SK-N-SH treated with all-trans-retinoic acid at 6 μM for 48 hours (cell line): ENCODE measurements at places on chromosomes 2 and 18.
A peak's percentile ranks its signal among the peaks of the same experiment; 100 is the strongest.

GRCh38 chr2:66508484-66509071 is 73.7 kb downstream of the MEIS1 start:
- ATAC-seq = peak; percentile 47

DNA sequence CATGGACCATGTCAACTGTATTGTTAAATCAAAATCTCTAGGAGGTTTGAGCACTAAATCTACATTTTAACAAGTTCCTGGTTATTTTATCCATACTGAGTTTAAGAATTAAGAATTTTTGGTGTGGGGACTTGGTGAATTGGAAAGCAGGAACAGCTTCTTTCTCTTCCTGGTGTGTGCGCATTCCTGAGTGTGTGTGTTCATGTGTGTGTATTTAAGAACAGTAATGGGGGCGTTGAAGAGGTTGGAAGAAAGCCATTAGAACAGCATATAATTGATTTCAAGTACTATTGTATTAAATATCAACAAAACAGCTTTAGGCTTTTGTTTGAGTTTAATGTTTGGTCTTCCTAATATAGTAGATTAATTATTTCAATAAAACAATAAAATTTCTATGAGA is 801.3 kb upstream of the ID2 start:
- no peak for ATAC-seq

DNA sequence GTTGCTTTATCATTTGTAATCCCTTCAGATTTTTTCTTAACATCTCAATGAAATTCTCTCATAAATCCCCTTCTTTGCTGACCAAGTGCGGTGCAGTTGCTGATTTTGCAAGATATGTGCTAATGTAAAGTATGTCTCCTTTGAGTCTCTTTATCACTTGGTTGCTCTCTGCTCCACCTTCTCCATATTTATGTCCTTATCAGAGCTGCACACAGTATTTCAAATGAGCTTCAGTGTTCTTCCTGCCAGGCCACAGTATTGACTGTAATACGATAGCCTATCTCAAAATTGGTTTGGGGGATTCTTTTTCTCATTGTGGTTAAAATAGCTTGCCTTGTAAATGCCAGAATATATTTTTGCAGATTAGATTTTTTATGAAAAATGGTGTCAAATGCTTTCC is 32.2 kb downstream of the MAIP1 start:
- no peak for ATAC-seq

GRCh38 chr2:212409560-212409959 is 129.0 kb downstream of the ERBB4 start:
- no peak for ATAC-seq

GRCh38 chr2:126655500-126656430 is at the start of gene GYPC:
Gene GYPC (plus strand): TSS chr2:126656158. CDS start chr2:126656264, 106 bp downstream.
- ATAC-seq = no peak

- ATAC-seq = no peak
Observed at GRCh38 chr2:160610041-160610440, 116.4 kb upstream of the RBMS1 start.

DNA sequence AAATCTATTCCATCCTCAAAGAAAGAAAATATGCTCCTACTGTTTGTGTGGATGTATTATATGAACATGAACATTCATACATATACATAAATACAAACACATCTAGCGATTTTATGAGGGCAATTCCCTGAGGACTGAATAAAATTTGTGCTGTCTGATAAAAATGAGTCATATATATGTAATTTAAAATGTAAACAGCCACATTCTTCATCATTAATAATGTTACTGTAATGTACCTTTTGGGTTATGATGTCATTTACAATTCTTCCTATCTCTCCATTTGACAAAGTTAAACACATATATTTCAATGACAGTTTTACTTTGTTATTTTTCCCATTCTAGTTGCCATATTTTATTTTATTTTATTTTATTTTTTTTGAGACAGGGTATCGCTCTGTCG is 91.3 kb upstream of the ZFP36L2 start:
- ATAC-seq = no peak

DNA sequence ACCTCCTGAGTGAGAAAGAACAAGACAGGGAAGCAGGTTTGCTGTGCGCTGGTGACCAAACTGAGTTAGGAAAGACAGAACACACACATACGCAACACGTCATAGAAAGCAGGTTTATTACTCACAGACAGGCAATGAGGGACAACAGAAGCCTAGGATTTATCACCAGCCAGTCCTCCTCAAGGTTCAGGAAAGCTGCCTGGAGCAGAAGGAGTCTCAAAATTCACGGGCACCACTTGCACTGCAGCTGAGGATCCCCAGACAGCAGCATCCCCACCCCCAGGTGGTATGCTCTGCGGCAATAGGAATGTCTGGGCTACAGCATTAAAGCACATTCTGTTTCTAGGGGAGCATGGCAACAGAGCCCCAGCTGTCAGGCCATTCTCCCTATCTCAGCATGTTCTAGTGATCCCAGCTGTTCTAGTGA is 284.4 kb upstream of the RGPD4 start:
- no peak for ATAC-seq

- peak; percentile 56 for ATAC-seq
Observed at GRCh38 chr2:67453310-67453709, 56.2 kb downstream of the ETAA1 start.

DNA sequence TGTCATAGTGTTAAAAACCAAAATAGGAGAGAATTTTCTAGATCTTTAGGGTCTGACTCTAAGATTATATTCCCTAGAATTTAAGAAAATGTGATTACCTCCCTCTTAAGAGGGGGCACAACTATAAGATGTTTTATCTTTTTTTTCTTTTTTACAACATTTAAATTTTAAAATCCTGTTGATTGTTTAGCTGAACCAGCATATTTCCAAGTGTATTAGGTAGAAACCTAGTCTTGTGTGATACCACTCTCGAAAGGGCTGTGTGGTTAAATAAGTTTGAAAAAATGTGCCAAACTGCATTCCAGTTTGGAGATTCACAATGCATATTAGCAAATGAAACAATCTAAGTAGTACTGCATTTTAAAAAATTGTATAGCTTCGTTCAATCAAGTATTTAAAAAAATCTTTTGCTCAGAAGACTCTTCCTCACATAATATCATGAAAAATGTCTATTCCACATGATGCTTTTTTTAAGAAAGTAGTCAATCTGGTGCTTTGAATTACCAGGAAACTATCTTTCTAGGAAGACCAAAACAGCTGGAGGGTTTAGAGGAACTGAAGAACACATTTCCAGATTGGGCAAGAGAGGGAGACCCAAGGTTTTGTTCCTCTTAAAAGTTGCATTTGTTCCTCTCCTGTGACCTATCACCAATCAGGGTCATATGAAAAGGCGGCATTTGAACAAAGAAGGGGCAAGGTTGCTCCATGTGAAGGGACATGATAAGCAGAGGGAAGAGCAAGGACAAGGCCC is 98.8 kb downstream of the DPP4 start:
- no peak for ATAC-seq

GRCh38 chr2:124559236-124559635 is 534.1 kb downstream of the CNTNAP5 start:
- no peak for ATAC-seq

- no peak for ATAC-seq
Observed at GRCh38 chr2:18426174-18426573, 134.3 kb downstream of the RDH14 start.

DNA sequence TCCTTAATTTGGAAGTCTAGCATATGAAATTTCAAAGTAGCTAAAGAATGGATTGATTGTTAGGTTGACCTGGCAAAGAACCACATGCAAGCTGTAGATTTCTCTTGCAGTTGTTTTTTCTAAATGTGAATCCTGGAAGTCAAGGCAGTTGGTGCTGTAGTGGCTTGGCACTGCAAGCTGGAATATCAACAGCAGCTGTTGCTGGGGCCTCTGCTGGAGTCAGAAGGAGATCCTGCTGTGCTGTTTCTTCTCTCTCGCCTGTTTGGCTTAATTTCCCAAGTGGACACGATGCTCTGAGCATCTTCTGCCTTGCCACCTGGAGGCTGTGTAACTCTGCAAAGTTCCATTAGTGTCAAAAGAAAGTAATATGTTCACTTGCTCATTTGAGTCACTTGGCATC is 12.6 kb downstream of the PIK3C3 start:
- peak; percentile 80 for ATAC-seq

DNA sequence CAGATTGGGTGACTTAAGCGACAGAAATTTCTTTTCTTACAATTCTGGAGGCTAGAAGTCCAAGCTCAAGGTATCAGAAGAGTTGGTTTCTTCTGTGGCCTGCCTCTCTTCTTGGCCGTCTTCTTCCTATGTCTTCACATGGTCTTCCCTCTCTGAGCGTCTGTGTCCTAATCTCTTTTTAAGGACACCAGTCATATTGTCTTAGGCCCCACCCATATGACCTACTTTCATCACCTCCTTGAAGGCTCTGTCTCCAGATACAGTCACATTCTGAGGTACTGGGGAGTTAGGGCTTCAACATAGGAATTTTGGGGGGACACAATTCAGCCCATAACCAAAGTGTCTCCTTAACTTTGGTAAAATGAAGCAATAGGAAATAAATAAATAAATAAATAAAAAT is 110.9 kb upstream of the EPC2 start:
- ATAC-seq = no peak

DNA sequence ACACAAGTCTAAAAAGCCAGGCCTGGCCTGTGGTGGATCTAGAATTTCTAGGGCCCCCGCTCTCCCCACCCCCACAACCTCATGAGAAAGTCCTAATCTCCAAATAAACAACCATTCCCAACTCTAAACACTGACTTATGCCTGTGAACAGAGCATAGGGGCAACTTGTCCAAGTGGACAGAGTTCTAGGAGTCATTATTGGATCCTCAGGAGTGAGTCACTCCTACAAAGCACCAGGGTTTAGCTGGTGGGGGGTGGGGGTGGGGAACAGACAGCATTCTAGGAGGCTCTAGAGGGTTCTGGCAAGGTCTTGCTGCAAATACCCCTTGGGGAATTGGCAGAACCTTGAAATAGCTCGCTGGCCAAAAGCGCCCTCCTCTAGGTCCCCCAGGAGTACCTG is 83.3 kb downstream of the ZCCHC2 start:
- no peak for ATAC-seq

DNA sequence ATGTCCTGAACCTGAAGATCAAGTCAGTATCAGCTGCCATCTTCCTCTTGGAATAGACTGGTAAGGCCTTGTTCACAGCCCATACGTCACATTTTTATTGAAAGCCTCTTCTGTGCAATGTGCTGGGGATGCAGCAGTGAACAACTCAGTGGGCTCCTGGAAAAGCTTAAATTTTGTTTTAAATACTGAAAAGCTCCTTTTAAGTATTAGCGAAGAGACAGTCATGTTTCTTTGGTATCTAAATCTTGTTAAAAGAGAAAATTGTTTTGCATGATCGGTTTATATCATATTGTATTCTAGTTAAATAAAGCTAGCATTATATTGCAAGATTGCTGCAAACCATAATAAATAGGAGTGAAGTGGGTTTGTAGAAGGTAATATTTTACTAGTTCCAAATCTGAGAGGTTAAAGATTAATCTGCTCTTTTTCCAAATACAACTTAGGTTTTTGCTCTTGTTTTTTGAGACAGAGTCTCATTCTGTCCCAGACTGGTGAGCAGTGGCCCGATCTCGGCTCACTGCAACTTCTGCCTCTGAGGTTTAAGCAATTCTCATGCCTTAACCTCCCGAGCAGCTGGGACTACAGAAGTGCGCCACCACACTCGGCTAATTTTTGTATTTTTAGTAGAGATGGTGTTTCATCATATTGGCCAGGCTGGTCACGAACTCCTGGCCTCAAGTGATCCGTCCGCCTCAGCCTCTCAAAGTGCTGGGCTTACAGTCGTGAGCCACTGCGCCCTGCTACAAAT is 1.6 kb upstream of the RMDN2 start:
- ATAC-seq = no peak

- ATAC-seq = peak; percentile 88
Observed at GRCh38 chr2:228318218-228318617, 136.7 kb upstream of the SPHKAP start.

DNA sequence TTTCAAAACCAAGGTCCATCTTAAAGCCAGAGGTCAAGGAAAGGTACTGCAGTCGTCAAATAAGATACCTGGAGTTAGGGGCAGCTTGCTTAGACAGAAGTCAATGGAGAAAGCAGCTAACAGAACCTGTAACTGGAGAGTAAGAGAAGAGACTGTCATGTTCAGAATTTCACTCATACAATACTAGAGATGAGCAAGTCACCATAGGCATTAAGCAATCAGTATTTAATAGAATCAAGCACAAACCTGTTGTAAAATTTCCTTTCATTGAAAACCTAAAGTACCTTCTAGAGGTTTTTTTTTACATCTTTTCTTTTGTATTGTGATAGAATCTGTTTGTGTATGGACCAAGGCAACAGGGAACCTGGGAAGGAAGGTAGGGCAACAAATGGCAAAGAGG is 183.4 kb upstream of the ERBB4 start:
- ATAC-seq = no peak

- no peak for ATAC-seq
Observed at GRCh38 chr18:27400001-27400400, 214.9 kb upstream of the CHST9 start.

GRCh38 chr2:231161877-231162329 is 36.5 kb upstream of the ARMC9 start:
- peak; percentile 94 for ATAC-seq

GRCh38 chr2:66481100-66481549 is 46.2 kb downstream of the MEIS1 start:
- peak; percentile 55 for ATAC-seq

GRCh38 chr2:176449852-176450251 is 180.6 kb downstream of the MTX2 start:
- ATAC-seq = no peak

DNA sequence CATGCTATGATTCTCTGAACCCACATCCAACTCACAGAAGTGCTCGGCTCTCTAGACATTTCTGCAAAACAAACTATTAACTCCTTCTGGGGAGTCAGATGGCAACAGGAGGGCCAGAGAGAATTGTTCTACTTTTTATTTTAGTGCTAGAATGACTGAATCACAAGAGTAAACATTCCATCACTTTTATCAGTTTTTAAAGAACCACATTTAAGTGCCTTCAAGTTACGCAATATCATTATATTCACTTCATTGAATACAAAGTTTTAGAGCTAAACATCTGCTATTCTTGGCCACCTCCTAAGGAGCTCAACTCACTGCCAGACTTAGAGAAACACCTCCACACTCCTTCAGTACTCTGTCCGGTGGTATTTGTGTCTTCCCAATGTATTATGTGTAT is 22.4 kb downstream of the B4GALT6 start:
- no peak for ATAC-seq

DNA sequence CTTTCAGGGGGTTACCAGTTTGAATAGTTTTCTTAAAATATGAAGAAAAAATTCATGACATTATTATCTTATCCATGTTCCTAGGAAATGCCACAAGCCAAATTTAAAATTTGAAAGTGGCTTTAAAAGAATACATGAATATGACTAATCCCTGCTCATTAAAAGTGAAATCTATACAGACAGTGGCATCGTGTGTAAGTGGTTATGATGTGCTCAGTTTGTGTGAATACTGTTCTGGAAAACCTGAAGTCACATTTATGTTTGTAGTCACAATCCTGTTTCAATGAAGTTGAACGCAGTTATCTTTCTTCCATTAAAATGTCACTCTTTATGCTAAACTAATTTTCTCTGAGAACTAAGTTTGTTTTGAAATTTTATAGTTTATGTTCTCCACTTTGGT is 75.8 kb downstream of the GORASP2 start:
- ATAC-seq = no peak

- ATAC-seq = no peak; the same call in 2 of the 3 replicates
Observed at GRCh38 chr2:105597806-105598803, 146.6 kb upstream of the NCK2 start.

- ATAC-seq = no peak
Observed at GRCh38 chr2:88751768-88752167, 60.3 kb downstream of the RPIA start.

- ATAC-seq = no peak
Observed at GRCh38 chr2:118850901-118851415, 3.5 kb upstream of the EN1 start.

- ATAC-seq = no peak
Observed at GRCh38 chr2:57899898-57900297, 146.7 kb upstream of the VRK2 start.
